ENCODE measurements at places on chromosomes 6 and 20.

DNA sequence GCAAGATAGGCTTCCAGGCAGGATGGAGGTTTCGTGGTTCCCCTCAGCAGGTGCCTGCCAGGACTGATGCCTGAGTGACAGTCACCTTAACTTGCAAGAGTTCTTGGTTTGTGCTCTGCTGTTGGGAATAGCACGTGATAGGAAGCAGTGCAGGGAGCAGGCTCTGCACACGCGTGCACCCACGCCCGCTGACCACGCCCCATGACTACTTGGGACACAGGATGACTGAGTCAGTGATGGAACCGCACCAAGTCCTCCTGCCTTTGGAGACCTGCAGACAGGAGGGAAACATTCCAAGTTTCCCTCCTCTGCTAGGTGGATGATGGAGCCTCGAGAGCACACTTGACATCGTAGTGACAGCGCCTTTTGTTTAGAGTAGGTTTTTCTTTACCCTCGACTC lies 164.2 kb downstream of the DTNBP1 start:
- DNase-seq = no peak

DNA sequence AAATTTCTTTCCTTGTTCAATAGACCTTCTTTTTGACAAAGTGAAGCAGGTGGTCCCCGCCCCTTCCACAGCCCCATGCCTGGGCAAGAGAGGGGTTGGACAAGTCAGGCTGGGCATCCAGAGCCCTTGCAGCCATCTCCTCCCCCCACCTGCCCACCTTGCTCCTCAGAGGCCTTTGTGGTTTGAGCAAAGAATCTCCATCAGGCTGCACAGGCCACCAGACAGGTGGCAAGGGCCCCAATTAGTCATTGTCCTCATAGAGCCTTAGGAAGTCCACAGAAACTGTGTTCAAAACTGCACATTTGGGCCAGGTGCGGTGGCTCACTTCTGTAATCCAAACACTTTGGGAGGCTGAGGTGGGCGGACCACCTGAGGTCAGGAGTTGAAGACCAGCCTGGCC lies 1.5 kb upstream of the MAPK13 start:
- no peak for DNase-seq

- no peak for DNase-seq
Observed at GRCh38 chr20:62606016-62606415, 36.3 kb upstream of the SLCO4A1 start.

DNA sequence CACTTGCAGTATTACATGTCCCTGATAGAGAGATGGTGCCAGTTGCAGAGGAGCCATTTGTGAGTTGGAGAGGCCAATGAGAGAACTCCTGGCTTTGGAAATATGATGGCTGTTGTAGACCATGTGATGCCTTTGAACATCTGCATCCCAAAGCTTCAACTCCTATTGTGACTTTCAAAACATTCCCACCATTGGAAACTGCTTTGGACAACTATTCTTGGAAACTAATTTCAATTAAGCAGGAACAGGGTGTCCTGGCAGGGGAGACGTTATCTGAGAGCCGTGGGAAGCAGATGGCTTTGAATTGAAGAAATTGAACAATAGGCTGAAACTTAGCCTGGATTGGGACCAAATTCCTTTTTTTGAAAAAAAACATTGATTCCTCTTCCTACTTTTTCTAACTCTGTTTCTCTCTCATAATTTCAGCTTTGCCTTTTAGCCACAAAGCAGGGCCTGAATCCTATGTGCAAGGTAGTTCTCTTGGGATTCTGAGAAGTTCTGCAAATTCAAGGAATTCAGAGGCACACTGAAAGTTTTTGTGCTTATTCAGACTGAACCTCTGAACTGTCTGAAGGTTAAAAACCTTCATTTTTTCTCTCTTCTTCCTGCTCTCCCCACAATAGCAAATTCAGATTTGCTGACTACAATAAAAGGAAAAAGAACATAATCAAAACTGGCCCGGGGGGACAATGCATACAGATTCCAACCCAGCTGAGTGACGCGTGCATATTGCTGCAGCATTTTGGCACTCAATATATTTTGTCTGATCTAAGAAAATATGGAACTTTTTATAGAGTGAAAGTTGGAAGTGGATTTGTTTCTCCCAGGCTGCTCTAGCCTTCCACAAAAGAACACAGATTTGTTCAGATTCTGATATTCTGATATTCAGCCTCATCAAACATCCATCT lies 720.4 kb upstream of the CHD6 start:
- no peak for DNase-seq

- DNase-seq = no peak
Observed at GRCh38 chr20:63698739-63699465, 2.5 kb downstream of the TNFRSF6B start.

DNA sequence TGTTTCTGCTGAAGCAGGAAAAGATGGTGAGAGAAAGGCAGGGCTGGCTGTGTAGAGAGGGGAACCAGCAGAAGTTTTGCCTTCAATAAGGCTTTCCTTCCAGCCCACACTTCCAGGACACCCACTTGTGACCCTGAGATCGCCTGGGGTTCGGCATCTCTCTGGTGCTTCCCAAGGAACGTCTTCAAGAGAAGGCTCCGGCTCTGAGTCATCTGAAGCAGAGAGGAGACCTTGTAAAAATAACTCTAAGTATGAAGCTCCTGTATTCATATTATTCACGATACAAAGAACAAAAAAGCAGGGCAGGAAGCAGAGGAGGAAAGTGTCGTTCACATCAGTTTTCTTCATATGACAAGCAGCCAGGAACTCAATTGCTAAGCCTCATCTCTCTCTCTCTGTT lies 95.4 kb upstream of the MRPS10 start:
- no peak for DNase-seq

GRCh38 chr20:36549942-36550789 lies 8.8 kb downstream of the MYL9 start:
- no peak for DNase-seq

DNA sequence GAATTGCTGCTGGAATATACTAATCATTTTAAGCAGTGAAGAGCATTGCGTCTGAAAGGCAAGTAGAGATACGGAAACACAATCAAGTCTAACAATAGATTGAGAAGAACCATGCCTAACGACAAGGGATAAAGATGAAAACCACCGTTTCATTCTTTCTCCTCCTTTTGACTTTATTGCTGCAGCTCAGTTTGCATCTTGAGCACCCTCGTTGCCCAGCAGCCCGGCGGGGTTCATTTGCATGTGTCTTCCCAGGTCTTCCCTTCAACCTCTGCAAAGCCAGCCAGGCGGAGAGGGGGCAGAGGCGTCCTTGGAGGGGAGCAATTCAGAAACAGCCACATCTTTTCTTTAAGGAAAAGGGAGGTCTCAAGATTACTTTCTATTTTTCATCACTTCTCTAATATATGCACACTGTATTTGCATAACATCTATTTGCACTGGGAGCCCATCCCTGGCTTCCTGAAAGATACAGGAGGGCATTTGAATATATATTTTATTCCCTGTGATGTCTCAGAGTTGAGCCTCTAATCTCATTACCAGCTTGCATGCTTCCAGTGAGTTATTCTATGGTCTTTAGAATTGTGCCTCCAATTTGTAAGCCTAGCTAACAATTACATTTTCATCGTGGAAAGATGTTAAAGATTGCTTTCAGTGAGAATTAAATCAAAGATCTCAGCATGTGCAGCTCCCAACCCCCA lies 18.7 kb upstream of the PXDC1 start:
- no peak for DNase-seq

- no peak for DNase-seq
Observed at GRCh38 chr6:70060680-70061079, 194.3 kb downstream of the COL19A1 start.

GRCh38 chr20:64080013-64080812 lies at the start of gene OPRL1:
Gene OPRL1 (plus strand): TSS chr20:64080082. CDS start chr20:64092721, 12,639 bp downstream.
- DNase-seq = no peak

DNA sequence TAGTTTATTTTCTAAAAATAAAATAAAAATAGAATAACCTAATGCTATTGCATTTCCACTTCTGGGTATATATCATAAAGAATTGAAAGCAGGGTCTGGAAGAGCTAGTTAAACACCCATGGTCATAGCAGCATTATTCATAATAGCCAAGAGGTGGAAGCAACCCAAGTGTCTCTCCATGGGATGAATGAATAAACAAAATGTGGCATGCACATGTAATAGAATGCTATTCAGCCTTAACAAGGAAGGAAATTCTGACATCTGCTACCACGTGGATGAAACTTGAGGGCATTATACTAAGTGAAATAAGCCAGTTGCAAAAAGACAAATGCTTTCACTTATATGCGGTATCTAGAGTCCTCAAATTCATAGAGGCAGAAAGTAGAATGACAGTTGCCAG lies 130.8 kb downstream of the TIAM2 start:
- no peak for DNase-seq

DNA sequence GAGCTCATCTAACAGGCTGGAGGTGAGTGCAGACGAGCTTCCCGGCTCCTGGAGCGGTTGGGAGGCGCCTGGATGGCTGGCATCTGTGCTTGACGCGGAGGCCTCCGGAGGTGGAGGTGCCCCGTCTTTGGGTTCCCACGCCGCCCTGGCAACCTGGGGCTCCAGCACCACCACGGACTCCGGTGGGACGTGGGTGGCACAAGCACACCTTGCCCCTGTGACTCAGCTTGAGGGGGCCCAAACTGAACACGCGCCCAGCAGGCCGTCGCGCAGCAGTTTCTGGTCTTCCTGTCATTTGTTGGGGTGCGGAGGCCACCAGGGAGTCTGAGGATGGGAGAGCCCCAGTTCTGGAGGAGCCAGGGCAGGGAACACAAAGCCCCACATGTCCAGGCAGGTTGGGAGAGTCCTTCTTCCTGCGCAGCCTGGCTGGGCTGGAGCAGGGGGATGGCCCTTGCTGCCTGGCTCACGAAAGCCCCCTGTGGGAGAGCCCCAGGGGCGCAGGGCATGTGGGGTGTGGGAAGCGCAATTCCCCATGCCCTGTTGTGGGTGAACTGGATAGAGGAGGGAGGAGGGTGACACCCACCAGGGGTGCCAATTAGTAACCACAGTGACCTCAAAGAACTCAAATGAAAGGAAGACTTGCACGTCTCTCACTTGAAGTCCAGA lies 1378.6 kb upstream of the DEFB115 start:
- no peak for DNase-seq

- no peak for DNase-seq
Observed at GRCh38 chr20:45163083-45163803, 11.5 kb upstream of the PI3 start.

GRCh38 chr6:111957623-111958315 lies 84.5 kb upstream of the FYN start:
- no peak for DNase-seq

DNA sequence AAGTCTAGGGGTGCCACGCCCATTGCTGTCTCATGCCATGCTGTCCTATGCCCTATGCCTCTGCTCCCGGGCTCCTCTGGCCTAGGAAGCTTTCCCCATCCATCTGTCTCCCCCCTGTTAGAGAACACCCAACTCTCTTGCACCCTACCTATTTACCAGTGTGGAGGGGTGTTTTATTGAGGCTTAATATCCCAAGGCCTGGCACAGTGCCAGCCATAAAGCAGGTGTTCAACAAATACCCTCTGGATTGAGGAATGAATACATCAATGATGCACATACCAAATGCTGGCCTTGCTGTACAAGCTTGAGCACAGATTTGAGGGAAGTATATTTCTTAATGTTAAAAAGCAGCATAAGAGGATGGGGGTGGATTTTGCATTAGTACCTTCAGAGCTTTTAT lies 38.3 kb downstream of the METTL24 start:
- no peak for DNase-seq

GRCh38 chr20:34066476-34067090 lies 45.5 kb downstream of the EIF2S2 start:
- DNase-seq = no peak

DNA sequence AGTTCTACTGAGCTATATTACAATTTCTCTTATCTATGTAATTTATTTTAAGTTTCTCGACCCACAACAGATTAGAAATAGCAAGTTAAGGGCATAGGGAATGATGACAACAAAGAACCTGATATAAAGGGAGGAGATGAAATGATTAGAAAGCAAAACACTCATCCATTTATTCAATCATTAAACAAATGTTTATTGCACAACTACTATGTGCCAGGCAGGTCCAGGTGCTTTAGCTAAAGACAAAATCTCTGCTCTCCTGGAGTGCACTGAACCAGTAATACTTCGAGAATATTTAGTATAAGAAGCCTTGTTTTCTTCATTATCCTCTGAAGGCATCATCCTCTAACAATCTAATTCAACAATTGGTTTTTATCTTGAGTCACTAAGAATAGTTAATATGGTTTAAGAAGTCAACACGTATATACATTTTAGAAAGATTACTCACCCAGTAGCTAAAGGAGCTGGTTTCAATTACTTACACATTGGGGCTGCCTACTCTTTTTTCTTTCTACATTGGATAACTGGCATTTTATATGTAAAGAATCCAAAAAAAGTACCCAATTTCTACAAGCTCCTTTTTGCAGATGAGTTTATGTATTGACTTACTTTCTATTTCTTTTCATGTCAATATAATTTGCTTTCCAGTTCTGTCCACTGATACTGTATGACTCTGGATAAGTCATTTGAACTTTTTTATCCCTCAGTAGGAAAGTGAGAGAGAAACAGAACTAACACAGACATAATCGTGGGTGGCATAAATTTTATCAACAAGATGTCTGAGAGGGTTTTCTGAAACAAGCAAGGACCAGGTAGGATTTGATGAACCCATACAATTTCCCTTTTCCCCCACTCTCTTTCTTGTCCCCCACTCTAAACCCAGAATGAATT lies 312.6 kb downstream of the CLIC5 start:
- DNase-seq = no peak

DNA sequence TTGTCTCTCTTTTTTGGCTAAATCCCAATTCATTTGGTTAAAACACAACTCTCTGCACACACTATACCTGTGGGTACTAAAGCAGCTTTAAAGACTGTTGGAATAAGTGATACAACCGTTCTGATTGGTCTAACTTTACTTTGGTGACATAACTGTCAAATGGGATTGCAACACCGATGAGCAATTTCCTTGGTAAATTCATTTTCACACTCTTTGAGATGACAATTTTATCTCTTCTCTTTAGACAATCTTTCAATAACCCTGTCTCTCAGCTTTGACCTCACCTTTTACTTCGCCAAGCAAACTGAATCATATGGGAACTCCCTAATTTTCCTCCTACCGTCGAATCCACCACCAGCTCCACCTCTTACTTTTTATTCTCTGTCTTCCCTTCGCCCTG lies 60.8 kb downstream of the ECT2L start:
- no peak for DNase-seq

DNA sequence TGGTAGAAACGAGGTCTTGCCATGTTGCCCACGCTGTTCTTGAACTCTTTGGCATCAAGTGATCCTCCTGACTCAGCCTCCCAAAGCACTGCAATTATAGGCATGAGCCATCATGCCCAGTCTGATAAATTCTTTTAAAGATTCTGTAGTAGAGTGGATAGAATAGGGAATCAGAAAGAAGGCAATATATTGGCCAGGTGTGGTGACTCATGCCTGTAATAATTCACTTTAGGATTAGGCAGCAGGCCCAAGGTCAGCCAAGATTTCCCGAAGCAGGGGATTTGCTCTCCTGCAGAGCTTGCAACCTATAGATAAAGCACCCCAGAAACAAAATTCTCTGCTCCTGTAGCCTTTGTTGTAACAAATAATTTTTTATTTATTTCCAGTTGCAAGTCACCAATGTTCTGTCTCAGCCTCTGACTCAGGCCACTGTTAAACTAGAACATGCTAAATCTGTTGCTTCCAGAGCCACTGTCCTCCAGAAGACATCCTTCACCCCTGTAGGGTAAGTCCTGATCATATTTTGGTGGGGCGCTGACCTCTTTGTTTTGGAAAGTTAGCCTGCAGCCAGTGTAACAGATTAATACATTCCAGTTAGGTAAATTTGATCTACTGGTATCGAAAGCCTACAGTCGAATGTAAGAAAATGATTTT lies 30.4 kb upstream of the MROH8 start:
- DNase-seq = no peak

- DNase-seq = no peak
Observed at GRCh38 chr6:141261672-141262060, 871.1 kb upstream of the GJE1 start.

GRCh38 chr6:97102145-97102790 lies 177.7 kb downstream of the KLHL32 start:
- no peak for DNase-seq
